Activated CD8-positive, alpha-beta T cell treated with anti-CD3 and anti-CD28 coated beads for 36 hours (primary cell): ENCODE measurements at places on chromosomes 7 and 10.

- DNase-seq = no peak
Measured at GRCh38 chr7:55127622-55128081, 108.8 kb downstream of the EGFR start.

DNA sequence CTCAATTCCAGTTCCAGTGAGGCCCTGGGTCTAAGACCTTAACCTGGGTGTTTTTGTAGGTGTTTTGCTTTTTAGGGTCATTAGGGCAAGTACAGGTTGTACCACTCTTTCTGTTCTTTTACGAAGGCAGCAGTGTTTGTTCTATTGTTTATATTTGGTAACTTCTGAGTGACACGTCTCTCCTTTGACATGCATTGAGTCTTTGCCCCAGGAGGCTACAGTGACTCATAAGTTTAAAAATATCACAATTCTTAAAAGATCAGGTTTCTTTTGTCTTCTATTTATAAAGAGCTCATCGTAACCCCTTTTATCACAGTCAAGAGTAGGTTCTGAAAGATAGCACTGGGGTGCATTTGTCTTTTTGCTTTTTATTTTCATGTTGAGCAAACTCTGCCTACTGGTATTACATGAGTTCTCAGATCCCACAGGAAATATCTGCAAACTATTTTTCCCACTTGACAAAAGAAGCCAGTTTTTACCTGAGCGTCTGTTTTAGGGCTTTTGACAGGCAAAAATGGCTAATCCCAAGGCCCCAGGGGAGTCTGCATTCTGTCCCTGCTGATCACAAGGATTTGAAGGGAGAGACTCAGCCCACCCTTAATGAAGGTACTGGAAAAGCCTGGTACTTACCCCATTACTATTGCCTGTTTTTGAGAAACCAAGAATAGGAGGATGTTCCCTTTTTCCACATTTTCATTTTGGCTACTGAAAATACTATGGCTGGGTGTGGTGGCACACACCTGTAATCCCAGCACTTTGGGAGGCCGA lies 7.9 kb downstream of the NUDT13 start:
- no peak for DNase-seq

DNA sequence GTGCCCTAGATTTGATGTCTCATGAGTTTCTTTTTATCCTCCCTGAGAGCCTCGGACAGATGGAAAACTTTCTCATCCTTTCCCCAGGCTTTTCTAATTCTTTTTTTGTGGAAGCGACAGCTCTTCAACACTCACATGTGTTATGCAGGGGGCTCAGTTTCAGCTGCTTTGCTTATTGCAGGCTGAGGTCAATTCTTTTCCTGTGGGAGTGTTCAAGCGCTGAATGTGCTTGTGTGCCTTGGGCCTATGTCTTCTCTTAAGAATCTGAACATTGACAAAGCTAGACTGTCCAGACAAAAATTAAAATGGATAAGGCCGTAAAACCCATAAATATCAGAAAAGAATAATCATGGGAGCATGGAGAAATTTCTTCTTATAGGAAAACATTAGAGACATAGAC lies 125.2 kb upstream of the STEAP4 start:
- DNase-seq = no peak

DNA sequence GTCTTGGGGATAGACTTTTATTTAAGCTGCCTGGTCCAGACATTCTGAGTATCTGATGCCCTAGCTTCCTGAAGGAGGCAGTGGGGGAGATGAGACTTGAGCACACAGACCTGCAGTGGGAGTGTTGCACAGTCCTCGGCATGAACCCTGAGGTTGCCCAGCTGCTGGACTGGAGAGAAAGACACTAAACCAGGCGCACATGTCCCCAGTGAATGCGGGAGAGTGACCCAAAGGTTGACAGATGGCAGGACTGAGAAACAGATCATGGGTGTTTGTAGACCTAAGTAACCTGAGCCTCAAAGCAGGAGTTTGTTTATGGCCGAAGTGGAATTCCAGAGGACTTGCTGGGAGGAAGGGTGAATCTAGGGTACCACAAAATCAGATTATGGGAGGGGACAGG lies 15.7 kb upstream of the MSRB2 start:
- DNase-seq = no peak

GRCh38 chr7:147824671-147825070 lies 765.9 kb upstream of the C7orf33 start:
- DNase-seq = no peak

DNA sequence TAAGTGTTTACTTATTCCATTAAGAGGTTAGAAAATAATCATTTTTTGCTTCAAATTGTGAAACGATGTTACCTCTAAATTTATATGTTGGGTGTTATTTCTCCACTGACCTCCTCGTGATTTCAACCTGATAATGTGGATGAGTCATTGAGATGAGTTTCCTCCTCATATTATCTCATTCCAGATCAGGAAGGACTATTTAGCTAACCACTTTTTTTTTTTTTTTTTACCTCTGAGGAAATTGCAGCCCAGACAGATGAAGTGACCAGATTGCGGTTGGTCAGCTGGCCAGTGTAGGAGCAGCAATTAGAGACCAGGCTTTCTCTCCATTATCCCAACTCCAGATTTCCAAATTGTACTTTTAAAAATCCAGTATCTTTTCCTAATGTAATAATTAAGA lies 248.7 kb downstream of the FZD1 start:
- DNase-seq = no peak

DNA sequence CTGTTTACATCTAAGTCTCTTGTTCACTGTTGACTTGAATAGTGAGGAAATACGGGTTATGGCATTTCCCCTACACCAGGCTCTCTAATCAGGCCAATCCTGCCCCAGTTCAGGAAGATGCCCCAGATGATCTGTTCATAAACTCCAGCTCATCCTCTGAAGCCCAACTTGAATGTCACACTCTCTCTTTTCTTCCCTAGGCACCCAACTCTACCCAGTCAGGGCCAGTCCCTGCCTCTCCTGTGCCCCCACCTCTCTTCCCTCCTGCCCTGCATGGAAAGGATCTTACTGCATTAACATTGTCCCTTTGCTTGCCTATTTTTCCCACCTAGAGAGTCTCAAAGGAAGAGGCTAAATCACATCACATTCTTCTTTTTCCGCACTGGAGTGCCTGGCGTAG lies 10.6 kb upstream of the TRPV6 start:
- no peak for DNase-seq

- no peak for DNase-seq
Measured at GRCh38 chr7:32289651-32290414, 200.3 kb downstream of the LSM5 start.

- DNase-seq = no peak
Measured at GRCh38 chr10:7457478-7458316, 46.9 kb upstream of the SFMBT2 start.

GRCh38 chr7:12623885-12624498 lies 53.5 kb downstream of the SCIN start:
- DNase-seq = no peak

- no peak for DNase-seq
Measured at GRCh38 chr7:36852931-36853330, 128.6 kb upstream of the AOAH start.

GRCh38 chr10:51606825-51607462 lies 92.5 kb downstream of the CSTF2T start:
- DNase-seq = no peak

GRCh38 chr10:1858547-1858946 lies 121.2 kb upstream of the ADARB2 start:
- no peak for DNase-seq

GRCh38 chr10:59991661-59992060 lies 85.3 kb upstream of the CCDC6 start:
- no peak for DNase-seq

DNA sequence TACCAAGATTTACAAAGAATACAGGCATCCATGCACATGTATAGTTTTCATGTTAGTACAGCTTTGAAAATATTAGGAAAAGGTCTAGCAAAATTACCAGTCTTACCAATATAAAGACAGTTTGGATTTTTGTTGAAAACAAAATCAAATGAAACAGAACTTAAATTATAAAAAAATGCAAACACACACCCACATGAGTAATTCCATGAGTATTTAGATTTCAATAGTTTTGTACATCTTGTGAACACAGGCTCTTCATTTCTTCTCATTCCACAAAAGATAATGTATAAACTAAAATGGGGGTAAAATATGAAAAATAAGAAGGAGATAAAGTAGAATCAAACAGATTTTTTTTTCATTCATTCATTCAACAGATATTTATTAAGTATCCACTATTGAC lies 682.2 kb upstream of the ANKRD30A start:
- DNase-seq = no peak

DNA sequence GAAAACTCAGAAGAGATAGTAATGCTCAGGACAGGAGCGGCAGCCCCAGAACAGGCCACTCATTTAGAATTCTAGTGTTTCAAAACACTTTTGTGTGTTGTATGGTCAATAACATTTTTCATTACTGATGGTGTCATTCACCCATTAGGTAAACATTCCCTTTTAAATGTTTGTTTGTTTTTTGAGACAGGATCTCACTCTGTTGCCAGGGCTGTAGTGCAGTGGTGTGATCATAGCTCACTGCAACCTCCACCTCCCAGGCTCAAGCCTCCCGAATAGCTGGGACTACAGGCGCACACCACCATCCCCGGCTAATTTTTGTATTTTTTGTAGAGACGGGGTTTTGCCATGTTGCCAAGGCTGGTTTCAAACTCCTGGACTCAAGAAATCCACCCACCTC lies 65.9 kb upstream of the CAPZA2 start:
- DNase-seq = no peak

DNA sequence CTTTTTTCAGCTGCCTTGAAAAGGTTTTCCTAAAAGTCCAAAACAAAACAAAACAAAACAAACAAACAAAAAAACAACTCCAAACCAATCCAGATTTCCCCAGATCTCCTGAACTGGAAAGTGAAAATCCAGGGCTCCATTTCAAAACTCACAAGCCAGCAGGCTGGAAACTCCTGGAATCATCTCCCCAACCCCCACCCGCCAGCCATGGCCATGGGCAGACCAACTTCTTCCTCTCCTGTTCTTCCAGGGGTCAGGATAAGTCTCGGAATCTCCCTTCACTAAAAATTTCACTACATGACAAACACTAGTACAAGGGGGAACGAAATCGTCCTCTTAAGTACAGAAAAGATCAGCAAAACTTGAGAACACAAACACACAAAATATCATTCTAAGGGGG lies 40.4 kb downstream of the GNA12 start:
- no peak for DNase-seq

DNA sequence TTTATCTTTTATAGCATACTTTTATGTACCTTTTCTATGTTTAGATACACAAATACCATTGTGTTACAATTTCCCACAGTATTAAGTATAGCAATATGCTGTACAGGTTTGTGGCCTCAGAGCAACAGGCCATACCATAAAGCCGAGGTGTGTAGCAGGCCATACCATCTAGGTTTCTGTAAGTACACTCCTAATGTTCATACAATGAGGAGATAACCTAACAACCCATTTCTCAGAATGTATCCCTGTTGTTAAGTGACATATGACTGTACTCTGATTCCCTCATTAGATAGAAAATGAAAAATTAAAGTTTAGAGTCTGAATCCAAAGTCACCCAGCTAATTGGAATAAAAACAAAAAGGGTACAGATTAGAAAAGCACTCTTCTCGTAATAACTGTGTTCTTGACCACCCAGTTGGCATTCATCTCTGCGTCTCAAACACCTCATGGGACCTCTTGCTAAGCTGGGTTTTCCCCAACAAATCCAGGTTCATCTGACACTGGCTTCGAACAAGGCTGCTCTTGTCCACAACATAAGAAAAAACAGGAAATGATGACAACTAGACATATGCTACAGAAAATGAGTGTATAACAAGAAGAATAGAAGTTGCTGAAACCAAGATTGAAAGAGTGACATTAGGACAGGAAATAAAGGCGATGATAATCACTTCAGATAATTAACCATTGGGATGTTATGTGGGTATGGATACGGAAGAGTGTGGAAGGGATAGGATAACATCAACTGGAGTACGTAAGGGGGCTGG lies 1.4 kb downstream of the NDUFB8 start:
- peak; percentile 48 for DNase-seq

GRCh38 chr10:73159038-73159648 lies 8.7 kb downstream of the ECD start:
- DNase-seq = peak; percentile 76

DNA sequence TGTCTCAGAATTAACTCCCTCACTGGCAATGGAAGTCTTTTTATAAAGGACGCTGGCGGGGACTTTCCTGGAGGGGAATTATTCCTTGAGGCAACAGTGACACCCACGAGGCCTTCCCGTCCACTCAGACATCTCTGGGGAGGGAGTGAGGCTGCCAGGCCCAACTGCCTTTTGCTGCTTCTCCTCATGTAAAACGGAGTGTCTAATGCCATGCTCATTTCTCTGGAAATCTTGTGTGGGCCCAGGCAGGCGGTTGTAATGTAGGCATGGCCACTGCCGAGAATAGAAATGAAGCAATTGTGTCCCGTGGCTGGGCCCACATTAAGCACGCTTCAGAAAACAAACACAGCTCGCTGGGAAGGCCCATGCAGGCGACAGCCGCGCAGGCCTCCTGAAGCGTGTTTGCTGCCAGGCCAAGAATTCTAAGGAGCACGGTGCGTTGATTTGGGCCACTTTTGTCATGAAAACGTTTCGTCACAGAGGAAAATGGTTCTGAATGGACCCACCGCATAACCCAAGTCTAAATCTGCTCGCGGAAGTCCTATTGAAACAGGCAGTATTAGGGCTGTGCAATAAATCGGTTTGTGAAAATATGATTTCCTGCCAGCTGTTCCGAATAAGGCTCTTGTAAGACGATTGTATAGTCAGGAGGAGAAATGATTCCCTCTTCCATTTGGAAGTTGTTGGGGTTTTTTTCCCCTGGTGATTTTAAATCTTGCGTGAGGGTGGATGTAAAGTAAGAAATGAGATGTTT lies 104.2 kb upstream of the CHST15 start:
- DNase-seq = no peak

DNA sequence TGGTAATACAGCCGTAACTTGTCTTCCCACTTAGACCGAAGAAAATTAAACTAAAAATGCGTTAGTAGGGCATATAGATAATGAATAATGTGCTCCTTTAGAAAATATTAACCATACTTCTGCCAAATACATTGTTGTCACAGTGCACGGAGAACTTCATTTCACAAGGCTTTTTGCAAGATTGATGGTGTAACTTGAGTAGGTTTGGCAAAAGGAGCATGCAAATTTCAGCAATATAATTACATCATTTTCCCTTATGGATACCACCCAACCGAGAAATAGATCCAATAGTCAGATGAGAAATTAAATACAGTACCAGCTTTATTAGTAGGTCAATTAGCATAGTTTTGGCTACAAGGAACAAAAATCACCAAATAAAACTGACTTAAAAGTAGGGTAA lies 792.6 kb upstream of the C7orf33 start:
- no peak for DNase-seq

GRCh38 chr10:112275512-112276245 lies 7.5 kb upstream of the TECTB start:
- no peak for DNase-seq

DNA sequence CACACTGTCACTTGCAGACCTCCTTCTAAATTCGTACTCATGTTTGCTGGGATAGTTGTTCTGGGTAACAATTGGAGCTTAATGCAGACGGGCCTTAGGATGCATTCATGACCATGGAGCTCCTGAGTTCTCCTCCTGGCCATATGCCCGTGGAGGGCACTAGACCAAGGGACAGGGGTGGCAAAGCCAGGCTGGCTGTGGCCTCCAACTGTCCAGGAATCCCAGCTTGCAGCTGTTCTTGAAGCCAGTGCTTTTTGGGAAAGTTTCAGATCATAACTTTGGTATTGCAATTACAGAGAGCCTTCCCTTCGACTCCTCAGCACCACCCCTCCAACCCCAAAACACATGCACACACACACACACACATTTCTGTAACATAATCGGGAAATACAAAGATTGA lies 30.6 kb downstream of the ANTXRL start:
- DNase-seq = no peak
